ENCODE measurements at places on chromosomes 6 and 20.

DNA sequence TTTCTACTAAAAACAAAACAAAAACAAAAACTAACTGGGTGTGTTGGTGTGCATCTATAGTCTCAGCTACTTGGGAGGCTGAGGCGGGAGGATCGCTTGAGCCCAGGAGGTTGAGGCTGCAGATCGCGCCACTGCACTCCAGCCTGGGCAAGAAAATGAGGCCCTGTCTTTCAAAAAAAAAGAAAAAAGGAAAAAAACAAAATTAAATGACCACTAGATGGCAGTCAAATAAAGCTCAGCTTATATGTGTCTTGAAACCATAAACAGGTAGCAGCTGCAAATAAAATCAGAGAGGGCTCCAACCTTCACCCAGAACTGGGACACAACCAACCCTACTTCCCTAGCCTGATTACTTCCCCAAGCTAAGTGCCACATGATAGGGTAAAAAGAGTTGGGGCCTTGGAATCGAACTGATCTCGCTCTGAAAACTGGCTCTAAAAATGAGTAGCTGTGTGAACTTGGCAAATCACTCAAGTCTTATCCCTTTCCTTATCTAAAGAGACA lies 67.1 kb upstream of the ADGRF4 start:
- peak; percentile 32 for DNase-seq

DNA sequence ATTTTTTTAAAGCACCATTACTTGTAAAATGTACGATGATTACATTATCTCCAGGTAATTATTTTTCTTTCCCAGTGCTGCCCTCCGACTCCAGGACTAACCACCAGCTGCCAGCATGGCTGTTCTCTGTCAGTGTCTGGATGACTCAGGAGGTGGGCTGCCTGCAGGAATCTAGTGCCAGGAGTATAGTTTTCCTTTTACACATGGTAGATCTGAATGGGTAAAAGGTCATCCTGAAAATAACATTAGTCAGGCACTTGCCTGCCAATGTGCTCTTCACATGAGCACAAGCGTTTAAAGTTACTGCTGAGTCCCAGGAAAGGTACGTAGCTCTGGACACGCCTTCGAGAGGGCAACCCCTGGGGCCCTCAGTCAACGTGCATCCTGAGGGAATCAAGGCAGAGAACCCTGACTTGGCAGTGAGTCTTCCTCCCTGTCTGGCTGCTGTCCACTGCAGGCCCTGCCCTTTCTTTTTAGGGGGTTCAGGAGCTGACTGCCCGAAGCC lies 2.4 kb downstream of the DYNLT1 start:
- DNase-seq = no peak

DNA sequence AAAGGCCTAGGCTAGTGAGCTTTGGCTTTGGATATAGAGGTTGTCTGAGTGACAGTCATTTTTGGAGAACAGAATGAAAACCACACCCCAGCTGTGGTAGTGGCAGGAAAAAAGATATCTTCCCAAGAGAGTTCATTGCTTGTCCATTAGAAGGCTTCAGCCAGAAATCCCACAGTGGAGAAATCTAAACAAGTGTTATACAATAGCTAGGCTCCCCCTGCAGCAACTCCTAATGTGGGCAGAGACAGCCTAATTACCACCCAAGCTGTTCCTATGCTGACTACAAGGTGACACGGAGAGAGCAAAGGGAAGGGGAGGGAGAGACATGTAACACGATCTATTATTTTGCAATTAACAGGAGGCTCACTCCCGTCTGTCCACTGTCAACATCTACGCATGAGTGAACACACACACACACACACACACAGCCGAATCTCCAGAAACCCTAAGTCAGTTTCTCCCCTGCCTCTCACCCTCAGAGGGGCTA lies 147.5 kb upstream of the TCF21 start:
- DNase-seq = no peak

GRCh38 chr6:27791182-27791943 lies 120.8 kb downstream of the OR2B2 start:
- DNase-seq = no peak

DNA sequence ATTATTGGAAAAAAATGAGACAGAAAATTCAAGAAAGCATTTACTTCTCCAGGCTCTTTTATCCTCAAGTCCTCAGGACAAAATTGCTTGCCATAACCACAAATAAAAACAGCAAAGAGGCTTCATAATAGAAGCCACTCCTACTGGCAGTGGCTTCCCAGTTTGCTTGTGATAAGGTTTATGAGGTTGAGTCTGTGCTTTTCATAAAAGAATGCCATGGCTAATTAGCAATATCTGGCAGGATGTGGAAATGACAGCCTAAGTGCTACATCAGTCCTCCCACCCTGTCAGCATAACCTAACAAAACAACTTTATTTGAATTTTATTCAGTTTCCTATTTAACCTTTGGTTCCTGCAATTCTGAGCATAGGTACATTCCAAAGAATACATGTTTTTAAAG lies 80.9 kb upstream of the HTR1E start:
- DNase-seq = no peak

DNA sequence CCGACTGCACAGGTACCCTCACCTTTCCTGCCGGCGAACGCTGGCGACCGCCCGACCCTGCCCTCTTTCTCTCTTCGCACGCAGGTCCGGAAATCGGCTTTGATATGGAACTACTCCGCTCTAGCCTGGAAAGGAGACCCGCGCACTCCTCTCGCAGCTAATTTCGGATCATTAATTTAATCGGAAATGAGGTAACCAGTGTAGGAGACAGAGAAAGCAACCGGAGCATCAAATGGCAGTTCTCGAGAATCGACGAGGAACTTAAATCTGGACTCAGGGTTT lies 949 bp upstream of the ATXN1 start:
- DNase-seq = no peak

DNA sequence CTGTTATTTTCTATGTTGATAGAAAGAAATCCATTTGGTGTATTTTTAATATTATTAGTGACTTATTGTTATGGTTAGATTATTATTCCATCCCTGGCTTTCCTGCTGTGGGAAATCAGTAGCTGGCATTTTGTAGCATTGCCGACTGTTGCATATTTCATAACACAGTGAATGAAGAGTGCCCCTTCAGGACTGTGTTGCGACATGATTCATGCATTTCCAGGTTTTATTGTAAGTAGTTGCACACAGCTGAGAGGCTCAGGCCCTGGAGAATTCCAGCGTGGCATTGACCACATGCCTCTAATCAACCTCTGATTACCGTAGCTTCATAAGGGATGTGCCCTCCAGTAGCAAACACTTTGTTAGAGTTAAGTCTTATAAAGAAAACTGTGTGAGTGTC lies 263.9 kb downstream of the FARS2 start:
- DNase-seq = no peak

- DNase-seq = no peak
Measured at GRCh38 chr6:104640150-104640700, 219.5 kb downstream of the HACE1 start.

- no peak for DNase-seq
Measured at GRCh38 chr6:115370202-115370601, 690.5 kb downstream of the FRK start.

GRCh38 chr6:67541586-67541985 lies 1093.5 kb upstream of the ADGRB3 start:
- no peak for DNase-seq

DNA sequence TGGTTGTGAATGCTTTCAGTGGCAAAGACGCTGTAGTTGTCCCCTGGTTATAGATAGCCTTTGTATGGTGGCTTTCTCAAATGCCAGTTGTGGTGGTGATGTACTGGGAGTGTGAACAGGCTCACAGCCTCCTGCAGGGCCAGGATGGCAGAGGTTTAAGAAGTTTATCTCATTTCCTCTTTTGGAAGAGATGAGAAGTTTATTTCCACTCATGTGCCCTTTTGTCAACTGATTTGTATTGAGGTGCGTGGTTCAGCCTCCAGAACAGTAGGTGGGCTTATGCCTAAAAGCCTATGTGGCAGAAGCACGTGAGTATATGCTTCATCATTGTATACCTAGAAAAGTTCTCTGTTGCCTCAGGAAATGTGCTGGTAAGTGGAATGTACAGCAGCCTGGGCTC lies 13.7 kb upstream of the ZFP57 start:
- DNase-seq = no peak

- DNase-seq = no peak
Measured at GRCh38 chr20:60892095-60892813, 359.8 kb upstream of the CDH4 start.

DNA sequence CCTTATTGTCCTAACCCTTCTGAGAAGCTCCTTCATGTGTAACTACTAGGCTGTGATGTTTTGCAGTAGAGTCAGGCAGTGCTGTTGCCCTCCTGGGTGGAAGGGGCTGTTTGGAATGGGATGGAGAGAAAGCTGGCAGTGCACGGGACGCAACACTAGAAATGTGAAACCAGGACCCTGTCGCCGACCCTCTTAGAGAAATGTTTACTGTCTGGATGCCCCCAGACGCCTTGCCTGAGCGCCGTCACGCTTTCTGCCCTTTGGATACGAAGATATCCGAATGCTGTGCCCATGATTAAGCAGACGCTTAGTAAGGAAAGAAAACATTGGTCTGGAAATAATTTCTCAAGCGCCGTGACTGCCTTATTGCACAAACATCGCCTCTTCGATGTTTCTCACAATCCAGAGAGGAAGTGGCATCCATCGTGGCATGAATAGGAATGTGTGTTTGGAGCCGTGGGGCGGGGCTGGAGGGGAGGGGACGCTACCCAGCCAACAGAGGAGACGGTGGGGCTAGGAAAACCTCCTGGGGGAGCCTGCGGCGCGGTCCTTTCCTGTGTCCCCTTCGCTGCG lies 661 bp upstream of the PPP1R14C start:
- DNase-seq = no peak

- no peak for DNase-seq
Measured at GRCh38 chr6:134520181-134521115, 202.5 kb upstream of the SGK1 start.

- DNase-seq = no peak
Measured at GRCh38 chr6:144177726-144178125, 27.4 kb downstream of the STX11 start.

DNA sequence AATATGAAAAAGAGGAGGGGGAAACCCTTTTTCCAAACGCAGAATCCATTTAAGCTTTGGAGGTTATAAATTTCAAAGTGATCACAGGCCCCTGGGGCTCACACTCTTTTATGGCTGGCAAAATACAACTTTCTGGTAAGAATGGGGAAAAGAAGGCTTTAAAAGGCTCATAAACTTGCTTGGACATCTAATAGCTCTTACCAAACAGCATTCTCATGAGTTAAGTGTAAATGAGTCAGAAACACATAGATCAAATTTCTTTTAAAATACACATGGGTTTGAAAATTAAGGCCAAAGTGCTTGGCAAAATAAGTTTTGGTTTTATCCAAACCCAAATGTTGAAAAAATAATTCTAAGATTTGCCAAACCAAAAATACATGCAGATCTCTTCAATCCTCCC lies 154.6 kb downstream of the SOBP start:
- DNase-seq = no peak

DNA sequence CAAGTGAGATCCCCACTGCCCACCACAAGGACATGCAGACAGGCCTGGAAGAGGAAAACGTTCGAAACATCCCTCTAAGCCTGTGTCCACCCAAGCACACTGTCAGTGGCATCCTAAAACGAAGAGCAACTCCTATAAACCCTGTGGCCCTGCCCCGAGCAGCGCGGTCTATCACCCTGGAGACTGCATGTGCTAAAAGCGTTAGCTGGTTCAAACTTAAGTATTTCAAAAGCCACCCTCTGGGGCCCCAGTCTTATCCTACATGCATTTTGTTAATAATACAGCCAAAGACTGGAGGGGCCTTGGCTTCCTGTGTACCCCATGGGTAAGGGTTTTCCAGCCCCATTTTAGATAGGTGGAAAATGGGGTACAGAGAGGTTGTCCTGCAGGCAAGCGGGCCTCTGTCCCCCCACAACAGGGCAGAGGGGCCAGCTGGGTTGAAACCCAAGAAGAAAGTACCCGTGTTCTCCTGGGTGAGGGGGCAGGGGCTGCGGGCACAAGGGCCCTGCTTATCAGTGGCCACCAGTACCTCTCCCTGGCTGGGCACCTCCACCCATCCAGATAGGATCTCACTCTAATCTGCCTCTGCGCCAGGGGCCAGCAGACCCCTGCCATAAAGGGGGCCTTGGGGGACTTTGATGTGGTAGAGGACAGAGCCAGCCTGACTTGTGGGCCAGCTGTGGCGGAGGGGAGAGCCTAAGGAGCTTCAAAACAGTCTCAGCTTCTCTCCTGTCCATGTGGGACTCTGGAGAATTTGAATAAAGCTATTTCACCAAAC lies 28.3 kb downstream of the PREX1 start:
- no peak for DNase-seq

- no peak for DNase-seq
Measured at GRCh38 chr6:161890133-161890831, 616.4 kb upstream of the AGPAT4 start.

GRCh38 chr20:64161356-64162238 lies 2.7 kb upstream of the MYT1 start:
- peak; percentile 62 for DNase-seq

DNA sequence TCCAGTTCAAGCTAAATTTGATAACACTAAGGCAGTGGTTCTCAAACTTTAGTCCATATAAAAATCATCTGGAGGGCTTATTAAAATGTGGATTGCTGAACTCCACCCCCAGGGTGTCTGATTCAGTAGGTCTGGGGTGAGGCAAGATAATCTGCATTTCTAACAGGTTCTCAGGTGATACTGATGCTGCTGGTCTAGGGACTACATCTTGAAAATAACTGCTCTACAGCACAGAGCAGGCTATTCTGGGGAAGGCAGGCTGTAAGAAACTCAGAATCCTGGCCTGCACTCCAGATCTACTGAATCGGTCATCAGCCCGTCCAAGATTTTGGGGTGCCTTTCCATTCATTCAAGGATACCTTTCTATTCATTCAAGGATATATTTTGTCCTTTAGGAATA lies 11.5 kb downstream of the CALHM5 start:
- no peak for DNase-seq

GRCh38 chr20:51979226-51979625 lies 176.9 kb upstream of the SALL4 start:
- no peak for DNase-seq

DNA sequence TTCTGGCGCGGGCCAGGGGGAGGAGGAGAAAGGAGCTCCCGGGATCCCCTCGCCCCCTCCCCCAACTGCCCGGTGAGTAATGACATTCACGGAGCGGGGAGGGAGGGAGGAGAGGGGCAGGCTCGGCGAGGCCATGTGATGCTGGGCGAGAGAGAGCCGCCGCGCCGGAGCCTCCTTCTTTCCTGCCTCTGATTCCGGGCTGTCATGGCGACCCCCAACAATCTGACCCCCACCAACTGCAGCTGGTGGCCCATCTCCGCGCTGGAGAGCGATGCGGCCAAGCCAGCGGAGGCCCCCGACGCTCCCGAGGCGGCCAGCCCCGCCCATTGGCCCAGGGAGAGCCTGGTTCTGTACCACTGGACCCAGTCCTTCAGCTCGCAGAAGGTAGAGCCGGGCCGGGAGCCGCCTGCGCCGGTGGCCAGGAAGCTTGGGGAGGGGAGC lies at the start of gene GDAP1L1:
GDAP1L1 (plus strand) TSS at position 178 of the 441 bp plus-strand sequence; CDS start at position 205, 27 bp downstream.
- no peak for DNase-seq
